Natural killer cell (primary cell): ENCODE measurements at places on chromosomes 16 and 17. TPM values are rescaled to one million over a fixed set of nuclear protein-coding genes. Genes with fewer than 3 reads are reported as not detected.

GRCh38 chr16:80041410-80041809 is 440.9 kb upstream of the MAF start:
- H3K4me3 ChIP-seq: no peak overlapping the region
- peaks cover 3% of the 10 kb centered on the region for H3K27me3 ChIP-seq
- no peak for DNase-seq
- H3K36me3 ChIP-seq: no peaks in the 10 kb centered on the region
- no peaks in the 10 kb centered on the region for H3K4me1 ChIP-seq

GRCh38 chr17:2780256-2780655 is 16.0 kb upstream of the RAP1GAP2 start:
- H3K36me3 ChIP-seq: no peaks in the 10 kb centered on the region
- peaks cover 18% of the 10 kb centered on the region for H3K27me3 ChIP-seq
- DNase-seq: no peak
- H3K4me3 ChIP-seq: no peak overlapping the region

DNA sequence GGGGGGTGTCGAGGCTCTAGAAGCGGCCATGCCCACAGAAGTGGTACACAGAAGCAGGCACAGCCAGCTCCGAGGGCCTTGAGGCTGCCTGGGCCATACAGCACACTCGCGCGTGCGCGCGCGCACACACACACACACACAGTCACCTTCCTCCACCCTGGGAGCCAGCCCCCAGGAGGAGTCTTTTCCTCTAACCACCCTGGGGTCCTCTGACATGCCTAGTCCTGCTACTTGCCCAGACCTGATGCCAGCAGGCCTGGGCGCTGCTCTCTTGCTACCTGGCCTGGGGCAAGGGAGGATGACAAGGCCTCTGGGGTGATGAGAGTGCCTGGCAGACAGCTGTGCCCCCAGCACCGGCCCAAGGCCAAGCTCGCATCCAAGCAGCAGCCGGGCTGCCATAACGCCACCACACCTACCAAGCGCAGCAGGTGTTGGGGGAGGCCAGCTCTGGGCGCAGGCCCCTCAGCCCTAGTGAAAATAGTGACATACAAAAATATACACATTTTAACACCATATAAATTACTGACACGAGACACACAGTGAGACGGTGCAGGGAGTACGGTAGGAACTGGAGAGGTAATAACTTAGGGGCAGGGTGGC is 41.1 kb downstream of the TSC2 start:
- peaks cover 55% of the 10 kb centered on the region for H3K36me3 ChIP-seq
- H3K27me3 ChIP-seq: no peaks in the 10 kb centered on the region
- H3K4me1 ChIP-seq: no peaks in the 10 kb centered on the region
- H3K4me3 ChIP-seq: no peak overlapping the region

SNX20 gene
- 51.7 TPM for total RNA-seq

- DNase-seq: no peak
- H3K27ac ChIP-seq: no peak overlapping the region
- no peak overlapping the region for H3K4me3 ChIP-seq
- H3K36me3 ChIP-seq: no peaks in the 10 kb centered on the region
- H3K27me3 ChIP-seq: no peaks in the 10 kb centered on the region
These were observed 14.5 kb downstream of the OTOP3 start for GRCh38 chr17:74950207-74950606.

DNA sequence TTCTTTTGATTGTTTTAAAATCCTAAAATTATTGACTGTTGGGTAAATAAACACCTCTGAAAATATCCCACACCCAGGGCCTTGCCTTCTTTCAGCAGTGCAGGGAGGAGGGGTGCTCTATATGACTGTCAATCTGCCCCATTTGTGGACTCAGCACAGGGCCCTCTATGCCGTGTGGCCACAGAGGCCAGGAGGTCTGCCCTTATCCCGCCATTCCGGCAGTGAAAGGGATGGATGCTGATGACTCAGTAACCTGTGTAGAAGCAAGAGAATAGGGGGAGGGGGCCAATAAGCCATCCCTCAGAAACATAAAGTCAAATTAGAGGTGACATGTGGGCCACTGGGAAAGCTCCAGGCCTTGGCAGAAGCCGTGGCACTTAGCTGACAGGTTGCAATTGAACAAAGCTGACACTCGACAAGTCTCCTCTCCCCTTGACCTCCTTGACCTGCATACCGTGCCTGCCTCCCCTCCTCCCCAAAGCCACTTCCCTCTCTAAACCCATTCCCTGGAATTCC is 281.4 kb upstream of the DYNLRB2 start:
- H3K36me3 ChIP-seq: no peaks in the 10 kb centered on the region
- no peak overlapping the region for H3K4me3 ChIP-seq
- H3K27me3 ChIP-seq: no peaks in the 10 kb centered on the region

ACE gene
- total RNA-seq: 0.86 TPM

NKD1 gene
- total RNA-seq: 1.5 TPM

ST6GALNAC2 gene
- total RNA-seq: not detected

PRSS53 gene
- 7.4 TPM for total RNA-seq

DNA sequence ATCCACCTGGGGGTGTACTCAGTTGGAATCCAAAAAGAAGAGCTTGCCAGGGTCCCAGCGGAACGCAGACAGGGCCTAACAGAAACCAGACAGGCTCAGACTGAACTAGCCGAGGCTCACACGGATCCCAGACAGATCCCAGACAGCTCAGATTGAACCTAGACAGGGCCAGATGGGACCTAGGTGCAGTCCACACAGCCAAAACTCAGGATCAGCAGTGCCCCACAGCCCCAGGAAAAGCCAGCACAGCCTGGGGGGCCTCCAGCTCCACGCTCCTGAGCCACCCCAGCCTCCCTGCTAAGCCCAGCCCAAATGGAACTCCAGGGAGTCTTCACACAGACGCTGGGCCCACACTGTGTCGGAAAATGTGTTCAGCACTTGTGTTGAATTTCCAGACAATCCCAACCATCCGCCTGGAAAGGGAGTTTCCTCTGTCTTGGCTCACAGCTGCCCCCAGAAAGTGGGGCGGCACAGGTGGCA is 7.5 kb downstream of the STX1B start:
- no peak overlapping the region for H3K27ac ChIP-seq
- H3K27me3 ChIP-seq: no peaks in the 10 kb centered on the region
- H3K36me3 ChIP-seq: no peaks in the 10 kb centered on the region
